Nephron progenitor cell (in vitro differentiated cells): ENCODE measurements at places on chromosomes 7 and 10.
A peak's percentile ranks its signal among the peaks of the same experiment; 100 is the strongest.

DNA sequence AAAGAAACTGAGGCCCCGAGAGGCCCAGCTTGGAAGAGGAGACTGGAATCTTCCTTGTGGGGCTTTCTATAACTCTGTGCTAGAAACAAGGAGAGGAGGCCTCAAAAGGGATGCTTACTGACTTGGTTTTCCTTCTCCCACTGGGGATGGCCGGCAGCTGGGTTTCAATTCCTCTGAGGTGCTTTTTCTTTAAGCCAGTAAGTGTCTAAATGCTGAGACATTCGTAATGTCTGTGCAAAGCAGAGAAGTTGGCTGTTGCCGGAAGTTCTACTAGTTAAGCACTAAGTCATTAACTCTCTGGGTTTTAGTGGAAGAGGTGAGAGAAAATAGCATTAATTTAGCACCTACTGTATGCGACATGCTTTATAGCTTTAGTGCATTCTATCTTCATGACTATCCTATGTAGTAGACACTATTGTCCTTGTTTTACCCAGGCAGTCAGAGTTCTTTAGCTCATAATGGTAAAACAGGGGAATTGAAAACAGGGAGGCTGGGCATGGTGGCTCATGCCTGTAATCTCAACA lies 135.2 kb downstream of the RGS10 start:
- H3K27ac ChIP-seq = peak overlapping the region; percentile 89
- no peak for DNase-seq
- H3K4me1 ChIP-seq = peaks cover 80% of the 10 kb centered on the region
- H3K27me3 ChIP-seq = no peaks in the 10 kb centered on the region

GRCh38 chr10:34816085-34816496 lies 995 bp upstream of the PARD3 start:
- peak overlapping the region; percentile 80 for H3K4me3 ChIP-seq
- H3K27me3 ChIP-seq = peaks cover 27% of the 10 kb centered on the region
- no peaks in the 10 kb centered on the region for H3K36me3 ChIP-seq
- H3K27ac ChIP-seq = peak overlapping the region; percentile 57
- peak; percentile 30 for DNase-seq

DNA sequence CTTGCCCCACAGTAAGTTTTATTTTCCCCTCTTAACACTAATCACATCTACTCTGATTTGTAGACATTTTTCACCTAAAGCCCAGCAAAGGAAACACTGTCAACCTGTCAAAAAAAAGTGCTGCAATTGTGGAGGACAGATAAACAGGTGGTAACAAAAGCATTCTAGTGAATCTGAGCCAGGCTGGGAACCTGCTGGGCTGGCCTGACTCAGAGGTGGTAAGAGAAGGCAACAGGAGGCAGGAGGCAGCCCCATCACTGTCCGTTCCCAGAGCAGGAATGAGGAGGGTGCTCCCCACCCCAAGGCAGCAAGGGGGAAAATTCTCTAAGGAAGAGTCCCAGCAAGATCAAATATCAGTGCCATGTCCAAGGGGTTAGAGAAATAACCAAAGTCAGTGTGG lies 19.5 kb upstream of the HERPUD2 start:
- no peaks in the 10 kb centered on the region for H3K4me1 ChIP-seq
- no peak overlapping the region for H3K4me3 ChIP-seq
- peaks cover 6% of the 10 kb centered on the region for H3K27me3 ChIP-seq
- no peaks in the 10 kb centered on the region for H3K36me3 ChIP-seq
- no peak for DNase-seq

GRCh38 chr10:37975401-37975991 lies 951 bp downstream of the ZNF25 start:
- DNase-seq = no peak
- H3K36me3 ChIP-seq = peaks cover 32% of the 10 kb centered on the region
- H3K4me1 ChIP-seq = peaks cover 12% of the 10 kb centered on the region
- H3K27me3 ChIP-seq = peaks cover 4% of the 10 kb centered on the region

GRCh38 chr7:105906695-105907094 lies 30.3 kb upstream of the ATXN7L1 start:
- no peak overlapping the region for H3K4me3 ChIP-seq
- no peaks in the 10 kb centered on the region for H3K4me1 ChIP-seq
- H3K27me3 ChIP-seq = peaks cover 7% of the 10 kb centered on the region
- no peak for DNase-seq
- peaks cover 17% of the 10 kb centered on the region for H3K36me3 ChIP-seq

GRCh38 chr7:42214060-42214679 lies 22.8 kb downstream of the GLI3 start:
- DNase-seq = no peak
- H3K36me3 ChIP-seq = peaks cover 60% of the 10 kb centered on the region
- H3K27ac ChIP-seq = peak overlapping the region; percentile 98
- peak overlapping the region; percentile 69 for H3K4me3 ChIP-seq

GRCh38 chr7:51430480-51431086 lies 114.0 kb upstream of the COBL start:
- peaks cover 13% of the 10 kb centered on the region for H3K27me3 ChIP-seq
- no peak overlapping the region for H3K4me3 ChIP-seq
- DNase-seq = peak; percentile 71

- no peak for DNase-seq
- no peak overlapping the region for H3K4me3 ChIP-seq
- no peaks in the 10 kb centered on the region for H3K36me3 ChIP-seq
- H3K27me3 ChIP-seq = peaks cover 14% of the 10 kb centered on the region
Measured at GRCh38 chr7:103560136-103560535, 114.1 kb upstream of the SLC26A5 start.

- H3K4me1 ChIP-seq = no peaks in the 10 kb centered on the region
- DNase-seq = no peak
- H3K4me3 ChIP-seq = no peak overlapping the region
- H3K27me3 ChIP-seq = peaks cover 63% of the 10 kb centered on the region
- H3K36me3 ChIP-seq = no peaks in the 10 kb centered on the region
- no peak overlapping the region for H3K27ac ChIP-seq
Measured at GRCh38 chr10:48649349-48649944, 35.2 kb upstream of the WDFY4 start.

- peak; percentile 12 for DNase-seq
- H3K4me1 ChIP-seq = peaks cover 67% of the 10 kb centered on the region
- H3K27ac ChIP-seq = peak overlapping the region; percentile 95
- peak overlapping the region; percentile 56 for H3K4me3 ChIP-seq
- H3K27me3 ChIP-seq = peaks cover 3% of the 10 kb centered on the region
Measured at GRCh38 chr7:128827971-128828711, 2.1 kb upstream of the FLNC start.

GRCh38 chr10:61752111-61753011 lies 89.6 kb downstream of the CABCOCO1 start:
- H3K36me3 ChIP-seq = no peaks in the 10 kb centered on the region
- H3K27ac ChIP-seq = peak overlapping the region; percentile 27
- H3K27me3 ChIP-seq = no peaks in the 10 kb centered on the region
- no peak for DNase-seq

DNA sequence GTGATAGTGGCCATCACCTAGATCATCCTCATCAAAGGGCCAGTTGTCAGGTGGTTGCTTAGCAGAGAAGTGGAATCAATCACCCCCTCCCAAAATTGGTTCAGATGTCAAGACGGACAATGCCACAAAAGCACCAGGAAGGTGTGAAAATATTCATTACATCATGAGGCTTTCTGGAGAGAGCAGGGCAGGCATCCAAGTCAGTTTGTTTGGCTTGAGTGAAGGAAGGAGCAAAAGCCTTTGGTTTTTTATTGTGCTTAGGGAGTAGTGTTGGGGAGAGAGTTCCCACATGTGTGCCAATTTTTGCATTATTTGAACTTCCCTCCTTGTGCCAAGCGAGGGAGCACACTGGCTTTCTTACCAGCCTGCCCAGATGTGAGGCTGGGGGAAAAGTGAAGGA lies 1082.9 kb downstream of the LRMDA start:
- no peak overlapping the region for H3K27ac ChIP-seq
- peaks cover 17% of the 10 kb centered on the region for H3K4me1 ChIP-seq
- no peaks in the 10 kb centered on the region for H3K27me3 ChIP-seq
- DNase-seq = no peak
- H3K36me3 ChIP-seq = no peaks in the 10 kb centered on the region

- H3K4me1 ChIP-seq = peaks cover 29% of the 10 kb centered on the region
- no peak overlapping the region for H3K4me3 ChIP-seq
- peak overlapping the region; percentile 55 for H3K27ac ChIP-seq
Measured at GRCh38 chr10:129416956-129417765, 49.9 kb upstream of the MGMT start.
